ENCODE measurements at places on chromosomes 1 and 21. TPM values are rescaled to one million over a fixed set of nuclear protein-coding genes. Genes with fewer than 3 reads are reported as not detected.

FCRL1 gene
- 0.05 TPM for polyA plus RNA-seq

GRCh38 chr1:232303222-232303620 is 326.7 kb downstream of the SIPA1L2 start:
- DNase-seq: no peak

OR6N2 gene
- not detected for polyA plus RNA-seq

GPR37L1 gene
- 0.12 TPM for polyA plus RNA-seq

DNA sequence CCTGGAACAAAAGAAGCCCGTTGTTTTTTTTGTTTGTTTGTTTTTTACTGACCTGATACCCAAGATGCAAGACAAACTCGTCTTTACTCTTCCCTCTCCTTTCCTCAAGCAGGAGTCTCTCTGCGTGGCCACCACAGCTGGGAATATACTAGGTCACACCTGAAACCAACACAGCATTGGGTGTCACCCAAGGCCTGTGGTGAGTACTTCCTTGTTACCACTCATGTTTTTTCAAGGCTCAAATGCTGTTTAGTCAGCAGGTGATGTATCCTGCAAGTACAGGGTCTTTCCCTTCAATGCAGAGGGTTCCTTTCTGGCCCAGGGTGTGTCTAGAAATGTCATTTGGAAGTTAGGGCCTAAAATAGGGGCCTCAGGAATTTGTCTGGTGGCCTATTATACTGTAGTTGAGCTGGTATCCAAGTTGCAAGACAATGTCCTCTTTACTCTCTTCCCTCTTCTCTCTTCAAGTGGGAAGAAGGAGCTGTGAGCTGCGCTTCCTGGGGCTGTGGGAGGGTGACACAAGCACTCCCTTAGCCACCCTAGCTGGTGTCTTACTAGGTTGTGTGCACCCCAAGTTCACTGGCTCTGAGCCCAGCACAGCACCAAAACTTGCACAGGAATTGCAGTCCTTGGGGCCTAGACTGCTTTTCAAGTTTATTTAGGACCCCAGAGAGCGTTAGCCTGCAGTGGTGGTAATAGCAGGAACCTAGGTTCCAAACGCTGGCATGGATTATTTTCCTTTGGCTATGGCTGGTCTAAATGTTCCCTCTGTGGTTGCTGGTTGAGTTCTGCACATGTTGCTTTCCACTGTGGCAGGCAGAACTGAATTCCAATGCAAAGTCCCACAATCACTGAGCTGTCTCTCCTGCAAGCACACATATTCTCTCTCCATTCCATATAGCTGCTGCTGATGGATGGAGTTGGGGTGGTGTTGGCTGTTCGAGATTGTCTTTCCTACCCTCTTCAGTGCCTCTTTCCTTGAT is 91.4 kb upstream of the LYPLAL1 start:
- DNase-seq: no peak

ANKRD34A gene
- polyA plus RNA-seq: 0.57 TPM
